ENCODE measurements at places on chromosomes 6 and 20.

- DNase-seq = no peak
Observed at GRCh38 chr20:47984437-47984836, 199.2 kb upstream of the SULF2 start.

GRCh38 chr20:44080646-44081267 lies 106.2 kb downstream of the JPH2 start:
- no peak for DNase-seq

- DNase-seq = no peak
Observed at GRCh38 chr6:14035071-14035847, 82.3 kb upstream of the CD83 start.

DNA sequence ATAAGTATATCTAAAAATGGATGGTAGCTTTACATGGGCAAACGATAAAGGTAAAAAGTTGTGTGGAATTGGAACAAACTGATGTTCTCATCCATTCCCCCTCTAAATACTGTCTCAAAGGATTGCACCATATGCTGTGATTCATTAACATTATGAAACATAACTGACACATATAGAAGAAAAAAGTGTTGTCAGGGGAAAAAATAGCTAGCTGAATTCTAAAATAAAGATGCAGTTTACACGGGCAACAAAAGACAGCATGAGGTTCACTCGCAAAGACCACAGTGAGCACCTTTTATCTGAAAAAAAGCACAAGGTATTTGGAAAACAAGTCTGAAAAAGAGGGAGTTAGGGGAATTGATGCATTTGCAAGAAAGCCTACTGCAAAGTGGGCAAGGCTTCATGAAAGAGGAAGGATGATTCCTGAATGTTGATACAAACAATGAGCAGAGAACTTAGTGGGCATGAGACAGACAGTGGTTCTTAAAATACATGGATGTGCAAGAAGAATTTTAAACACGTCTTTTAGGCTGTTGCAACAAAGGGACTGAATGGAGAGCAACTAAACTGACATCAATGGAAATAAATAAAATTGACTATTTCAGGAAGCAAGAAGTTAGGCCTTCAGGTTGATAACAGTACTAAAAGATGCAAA lies 280.9 kb downstream of the KIF16B start:
- no peak for DNase-seq

- no peak for DNase-seq
Observed at GRCh38 chr6:56146086-56146485, 101.3 kb downstream of the COL21A1 start.

- no peak for DNase-seq
Observed at GRCh38 chr20:3777716-3778629, 3.3 kb downstream of the SPEF1 start.

GRCh38 chr6:111015389-111016124 lies 33.7 kb downstream of the RPF2 start:
- DNase-seq = no peak

- no peak for DNase-seq
Observed at GRCh38 chr6:142356201-142356883, 54.5 kb downstream of the ADGRG6 start.

DNA sequence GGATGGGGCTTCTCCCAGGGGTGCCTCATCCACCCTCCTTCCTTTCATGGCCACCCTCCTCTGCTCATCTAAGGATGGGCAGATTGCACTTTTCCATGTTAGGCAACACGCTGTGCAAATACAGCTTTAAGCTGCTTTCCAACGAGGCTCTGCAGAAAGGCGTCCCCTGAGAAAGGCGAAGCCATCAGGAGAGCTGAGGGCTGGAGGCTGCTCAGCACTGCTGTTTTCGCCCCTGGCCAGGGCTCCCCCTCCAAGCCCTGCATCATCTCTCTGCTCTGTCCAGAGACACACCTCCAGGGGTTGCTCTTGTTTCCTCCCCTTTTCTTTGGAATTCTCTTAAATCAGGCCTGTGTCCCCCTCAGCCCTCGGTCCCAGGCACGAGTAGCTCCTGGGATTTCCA lies 526.1 kb downstream of the CDH26 start:
- DNase-seq = no peak

DNA sequence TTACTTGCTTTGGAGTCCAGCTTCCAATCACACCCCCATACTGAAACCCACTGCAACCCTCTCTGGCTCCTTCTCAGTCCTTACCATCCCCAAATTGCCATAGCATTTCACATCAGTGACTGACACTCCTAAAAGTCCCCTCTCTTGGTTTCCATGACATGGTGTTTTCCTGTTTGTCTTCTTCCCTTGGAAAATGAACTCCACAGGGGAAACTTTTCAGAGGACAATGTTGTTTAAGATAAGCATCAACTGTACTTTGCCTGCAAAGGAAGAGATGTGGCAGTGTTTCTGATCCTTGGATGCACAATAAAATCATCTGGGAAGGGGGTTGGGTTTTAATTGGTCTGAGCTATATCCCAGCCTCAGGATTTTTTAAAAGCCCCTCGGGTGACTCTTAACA lies 214.9 kb downstream of the HACE1 start:
- no peak for DNase-seq

DNA sequence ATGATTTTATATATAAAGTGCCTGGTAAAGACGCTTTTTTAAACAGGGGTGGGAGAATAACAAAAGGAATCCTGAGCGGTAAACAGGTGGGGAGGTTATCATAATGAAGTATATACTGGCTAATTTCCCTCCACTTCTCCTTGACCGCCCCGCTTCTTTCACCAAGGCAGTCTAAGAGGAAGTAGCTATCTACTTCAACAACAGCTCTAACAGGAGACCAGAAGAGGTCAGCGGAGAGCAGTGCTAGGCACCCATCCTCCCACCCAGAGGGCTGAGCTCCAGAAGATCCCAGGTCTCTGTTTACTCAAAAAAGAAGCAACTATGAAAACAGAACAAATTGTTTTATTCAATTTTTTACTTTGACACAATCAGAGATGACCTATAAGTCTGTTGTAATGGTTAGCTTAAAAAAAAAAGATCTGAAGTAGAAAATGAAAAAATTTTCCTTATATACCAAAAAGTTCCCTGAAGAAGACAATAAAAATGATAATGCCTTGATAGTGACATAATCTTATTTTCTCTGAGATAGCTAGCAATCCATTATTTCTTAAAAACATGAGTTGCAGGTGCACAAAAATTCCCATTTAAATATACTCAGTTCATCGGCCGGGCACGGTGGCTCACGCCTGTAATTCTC lies 141.1 kb downstream of the PDSS2 start:
- peak; percentile 8 for DNase-seq

DNA sequence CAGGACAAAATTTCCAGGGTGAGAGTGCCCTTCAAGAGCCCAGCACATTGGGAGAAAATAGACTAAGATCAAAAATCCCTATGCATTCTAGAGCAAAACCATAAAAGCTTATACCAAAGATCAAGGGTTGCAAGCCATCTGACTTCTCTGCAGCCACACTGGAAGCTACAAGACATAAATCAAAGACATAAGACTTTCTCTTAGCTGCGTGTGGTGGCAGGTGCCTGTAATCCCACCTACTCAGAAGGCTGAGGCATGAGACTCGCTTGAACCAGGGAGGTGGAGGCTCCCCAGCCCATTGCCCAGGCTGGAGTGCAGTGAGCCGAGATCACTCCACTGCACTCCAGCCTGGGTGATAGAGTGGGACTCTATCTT lies 91.9 kb upstream of the NXT1 start:
- no peak for DNase-seq

GRCh38 chr6:167948716-167949115 lies 48.8 kb upstream of the KIF25 start:
- no peak for DNase-seq

Data from nucleus accumbens (tissue), 56 donors.